NCI-H524 (cell line): ENCODE measurements at places on chromosomes 5 and 9.
A peak's percentile ranks its signal among the peaks of the same experiment; 100 is the strongest.

DNA sequence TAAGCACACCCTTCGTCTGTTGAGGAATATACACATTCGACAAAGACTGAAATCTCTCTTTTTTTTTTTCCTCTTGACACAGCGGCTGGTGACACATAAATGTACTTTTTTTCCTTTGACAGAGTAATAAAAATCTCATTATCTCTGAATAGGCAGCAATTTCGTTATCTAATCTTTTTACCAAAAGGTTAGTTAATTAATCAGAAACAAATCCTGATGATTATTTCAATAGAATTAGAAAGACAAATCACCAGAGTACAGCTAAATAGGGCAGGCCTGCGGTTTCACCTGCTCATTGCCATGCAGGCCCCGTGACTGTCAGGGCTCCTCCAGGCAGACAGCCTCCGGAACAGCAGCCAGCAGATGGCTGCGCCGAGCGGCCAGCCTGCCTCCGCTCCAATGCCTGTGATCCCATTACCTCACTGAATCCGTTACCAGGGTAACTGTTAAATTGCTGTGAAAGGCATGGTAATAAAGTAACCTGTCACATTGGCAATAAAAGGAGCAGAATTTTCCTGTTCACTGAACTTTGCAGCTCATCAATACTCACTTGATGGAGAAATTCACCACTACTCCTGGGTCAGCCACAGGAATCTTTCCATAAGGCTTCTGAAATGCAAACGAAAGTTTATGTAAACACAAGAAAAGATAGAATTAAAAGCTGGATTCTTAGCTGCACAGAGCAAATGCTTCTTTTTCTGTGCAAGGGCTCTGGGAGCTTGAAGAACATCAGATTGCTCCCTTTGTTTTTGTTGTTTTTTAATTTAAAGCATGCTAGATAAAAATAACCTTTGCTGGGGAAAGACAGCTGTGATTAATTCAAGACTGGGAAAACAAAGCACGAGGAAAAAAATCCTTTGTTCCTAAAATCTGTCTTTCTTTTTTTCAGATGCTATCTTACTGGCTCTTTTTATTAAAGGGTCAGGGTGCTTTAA lies 666.4 kb upstream of the ZNF608 start:
- peak; percentile 89 for DNase-seq

DNA sequence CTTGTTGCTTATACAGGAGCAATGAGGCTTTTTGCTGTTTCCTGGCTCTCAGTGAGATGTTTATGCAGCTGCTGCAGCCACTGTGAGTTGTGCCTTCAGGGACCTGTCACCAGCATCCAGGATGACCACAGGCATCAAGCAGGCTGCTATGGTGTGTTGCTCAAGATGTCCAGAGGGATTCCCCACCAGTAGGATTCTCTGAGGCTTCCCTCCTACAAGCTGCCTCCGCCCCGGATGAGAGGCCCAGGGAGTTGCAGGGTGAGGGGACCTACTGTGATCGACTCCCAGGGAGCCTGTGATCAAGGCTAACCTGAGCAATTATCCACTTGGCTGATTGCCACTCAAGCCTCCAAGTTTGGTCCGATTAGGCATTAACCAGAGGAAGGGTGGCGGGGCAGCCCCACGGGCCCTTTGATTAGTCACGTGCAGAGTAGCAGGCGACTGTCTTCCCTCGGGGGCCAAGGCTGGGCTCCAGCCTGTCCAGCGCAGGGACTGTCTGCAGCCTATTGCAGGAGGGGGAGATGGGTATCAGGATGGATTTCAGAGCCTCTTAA lies 1.8 kb upstream of the FAT2 start:
- no peak for DNase-seq

GRCh38 chr9:136191099-136191959 lies 13.6 kb downstream of the LHX3 start:
- no peak for DNase-seq

- DNase-seq = no peak
These were observed 13.0 kb downstream of the SNX24 start for GRCh38 chr5:122858451-122858850.

DNA sequence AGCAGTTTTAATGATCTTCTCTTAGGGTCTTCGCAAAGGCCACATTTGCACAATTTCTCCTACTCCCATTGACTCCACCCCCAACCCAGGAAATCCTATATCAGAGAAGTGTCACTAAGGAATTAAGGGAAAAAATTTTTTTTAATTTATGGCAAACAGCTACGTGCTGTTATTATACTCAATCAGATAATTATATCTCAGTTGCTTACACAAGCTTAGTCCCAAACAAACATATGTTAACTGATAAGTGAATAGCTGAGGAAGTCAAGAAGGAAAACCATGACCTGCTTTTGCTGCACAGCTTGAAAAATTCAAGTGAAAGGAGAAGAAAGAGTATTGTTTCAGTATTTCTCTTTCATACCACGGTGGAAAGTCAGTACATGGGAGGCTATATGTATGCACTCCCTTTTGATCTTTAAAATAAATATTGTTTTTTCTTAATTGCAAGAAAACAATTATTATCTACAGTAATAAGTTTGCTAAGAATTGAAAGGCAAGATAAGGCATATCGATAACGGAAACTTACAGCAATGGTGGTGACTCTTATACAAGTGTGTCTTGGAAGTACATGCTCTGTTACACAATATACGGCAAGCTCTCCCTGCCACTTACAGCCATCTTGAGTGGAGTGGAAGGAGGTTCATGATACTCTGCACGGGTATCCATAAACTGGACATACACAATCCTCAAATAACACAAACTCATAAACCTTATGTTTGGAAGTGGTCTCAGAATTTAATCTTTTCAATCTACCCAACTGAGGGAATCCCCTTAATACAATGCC lies 167.9 kb upstream of the FREM1 start:
- no peak for DNase-seq

DNA sequence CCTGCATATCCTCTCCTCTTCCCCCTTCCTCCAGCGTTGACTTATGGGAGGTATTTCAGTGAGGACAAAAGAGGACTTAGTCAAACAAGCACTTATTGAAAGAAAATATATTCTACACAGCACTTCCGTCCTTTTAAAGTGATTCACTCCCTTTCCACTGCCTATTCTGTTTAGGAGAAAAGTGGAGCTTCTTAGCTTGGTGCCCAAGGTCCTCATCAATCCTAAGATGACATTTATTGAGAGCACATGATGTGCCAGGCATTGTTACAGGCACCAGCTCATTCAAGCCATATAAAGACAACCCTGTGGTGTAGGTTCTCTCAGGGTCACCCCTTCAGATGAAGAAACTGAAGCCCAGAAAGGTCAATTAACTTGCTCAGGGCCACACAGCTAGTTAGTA lies 95.9 kb downstream of the KCNIP1 start:
- DNase-seq = no peak

DNA sequence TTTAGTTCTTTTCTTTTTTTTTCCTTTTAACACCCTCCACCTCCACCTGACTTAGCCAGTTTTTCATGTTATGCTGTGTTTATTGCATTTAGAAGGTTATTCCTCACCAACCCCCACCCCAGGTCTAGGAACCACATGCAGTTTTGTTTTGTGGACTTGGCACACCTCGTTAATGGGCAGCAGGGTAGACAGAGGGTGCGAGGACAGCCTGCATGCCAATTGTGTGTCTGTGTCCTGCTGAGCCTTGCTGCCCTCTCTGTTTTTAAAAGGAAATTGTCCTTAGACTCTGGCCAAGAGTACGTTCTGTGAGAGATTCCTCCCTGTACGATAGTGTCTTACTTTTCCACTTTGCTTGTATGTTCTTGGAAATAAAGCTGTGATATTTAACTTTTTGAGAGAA lies 13.9 kb downstream of the PIK3R1 start:
- no peak for DNase-seq

DNA sequence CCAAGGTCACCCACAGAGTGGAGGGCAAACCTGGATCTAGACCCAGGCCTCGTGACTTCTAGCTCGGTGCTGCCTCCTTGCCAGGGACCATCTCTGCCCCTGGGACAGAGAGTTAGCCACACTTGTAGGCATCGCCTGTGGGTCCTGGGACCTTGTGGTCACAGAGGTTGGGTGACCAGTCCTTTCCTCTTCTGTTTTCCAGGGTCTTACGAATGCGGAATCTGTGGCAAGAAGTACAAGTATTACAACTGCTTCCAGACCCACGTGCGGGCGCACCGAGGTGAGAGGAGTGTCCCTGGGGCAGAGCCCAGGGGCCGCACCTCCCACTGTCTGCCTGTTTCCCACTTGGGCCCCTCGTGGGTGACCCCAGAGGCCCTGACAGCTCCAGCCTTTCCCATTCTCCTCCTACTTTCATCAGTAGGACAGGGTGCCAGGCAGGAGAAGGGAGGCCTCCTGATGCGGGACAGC lies 76.3 kb downstream of the AMBP start:
- no peak for DNase-seq

GRCh38 chr5:7494481-7495130 lies 98.7 kb downstream of the ADCY2 start:
- DNase-seq = peak; percentile 97

DNA sequence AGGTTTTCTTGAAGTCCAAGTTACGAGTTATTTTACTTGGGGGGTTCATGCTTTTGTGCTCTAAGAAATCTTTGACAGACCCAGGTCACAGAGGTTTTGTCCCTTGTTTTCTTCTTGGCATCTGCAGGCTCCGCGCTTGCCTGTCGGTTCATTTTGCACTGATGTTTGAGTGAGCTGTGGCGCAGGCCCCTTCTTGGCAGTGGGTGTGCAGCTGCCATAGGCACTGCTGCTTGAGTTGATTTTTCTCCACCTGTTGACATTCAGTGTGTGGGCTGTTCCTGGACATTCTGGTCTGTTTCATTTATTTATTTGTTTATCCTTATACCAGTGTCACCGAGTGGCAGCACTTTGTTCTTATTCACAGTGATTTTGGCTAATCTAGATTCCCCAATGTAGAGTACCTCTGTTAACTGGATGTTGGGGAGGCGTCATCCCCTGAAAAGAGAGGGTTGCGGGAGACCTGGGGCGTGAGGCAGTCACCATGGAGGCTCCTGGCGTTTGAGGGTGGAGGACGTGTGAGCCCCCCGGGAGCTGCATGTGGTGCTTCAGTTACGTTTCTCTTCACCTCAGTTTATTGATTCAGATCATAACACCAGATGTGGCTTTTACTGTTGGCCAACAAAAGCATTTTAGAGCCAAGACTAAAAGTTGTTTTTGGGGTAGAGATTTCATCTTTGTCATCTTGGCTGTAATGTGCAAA lies 121.4 kb upstream of the CACNA1B start:
- DNase-seq = no peak

DNA sequence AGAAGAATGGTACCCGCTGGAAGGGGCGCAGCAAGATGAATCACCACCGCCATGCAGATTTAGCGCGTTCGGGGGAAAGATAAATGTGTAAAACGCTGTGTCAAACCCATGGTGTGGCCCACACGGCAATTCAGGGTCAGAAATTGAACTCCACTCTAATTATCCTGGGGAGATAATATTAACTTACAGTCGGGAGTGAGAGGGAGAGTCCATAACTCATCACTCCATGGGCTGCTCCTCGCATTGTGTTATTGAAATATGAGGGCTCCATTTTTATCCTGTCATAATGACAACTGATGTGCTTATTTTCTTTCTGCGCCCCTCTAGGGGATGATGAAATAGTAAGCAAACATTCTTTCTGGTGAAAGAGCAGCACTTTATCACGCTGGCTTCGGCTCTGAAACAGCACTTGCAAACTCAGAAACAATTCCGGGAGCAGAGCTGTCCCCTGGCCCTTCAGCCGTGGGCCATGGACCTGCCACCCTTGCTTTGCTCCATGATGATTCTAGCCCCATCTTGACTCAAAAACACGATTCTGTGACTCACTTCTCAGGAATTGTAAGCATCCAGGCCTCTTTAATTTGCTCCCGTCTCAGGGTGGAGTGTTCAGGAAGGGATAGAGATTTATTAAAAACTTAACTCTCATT lies 431.6 kb downstream of the IRX1 start:
- no peak for DNase-seq

DNA sequence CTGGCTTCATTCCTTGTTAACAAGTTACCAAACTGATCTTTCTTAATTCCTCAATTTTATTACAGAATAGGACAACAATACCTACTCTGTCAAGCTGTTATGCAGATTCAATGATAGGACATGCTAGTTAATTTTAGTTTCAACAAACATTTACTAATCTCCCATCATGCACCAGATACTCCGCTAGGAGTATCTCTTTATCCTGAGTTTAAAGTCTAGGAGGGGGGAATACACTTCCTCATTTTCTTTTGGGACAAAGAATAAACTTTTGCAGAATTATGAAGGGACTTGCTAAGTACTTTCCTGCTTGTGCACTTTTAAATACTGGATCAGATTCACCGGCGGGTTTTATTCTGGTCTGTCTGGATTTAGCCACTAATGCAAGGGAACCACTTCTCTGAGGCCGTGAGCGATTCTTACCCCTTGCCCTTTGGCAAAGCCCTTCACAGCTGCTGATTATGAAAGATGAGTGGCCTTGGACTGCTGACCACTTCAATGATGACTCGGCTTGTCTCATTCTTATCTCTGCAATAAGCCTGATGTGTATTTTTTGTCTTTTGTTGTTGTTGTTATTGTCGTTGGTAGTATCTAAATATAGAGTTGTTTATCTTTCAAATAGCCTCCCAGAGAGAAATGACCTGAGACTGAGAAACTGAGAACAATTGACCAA lies 73.9 kb downstream of the RMI1 start:
- no peak for DNase-seq

- peak; percentile 67 for DNase-seq
These were observed 166.7 kb downstream of the GAPVD1 start for GRCh38 chr9:125428060-125428901.

DNA sequence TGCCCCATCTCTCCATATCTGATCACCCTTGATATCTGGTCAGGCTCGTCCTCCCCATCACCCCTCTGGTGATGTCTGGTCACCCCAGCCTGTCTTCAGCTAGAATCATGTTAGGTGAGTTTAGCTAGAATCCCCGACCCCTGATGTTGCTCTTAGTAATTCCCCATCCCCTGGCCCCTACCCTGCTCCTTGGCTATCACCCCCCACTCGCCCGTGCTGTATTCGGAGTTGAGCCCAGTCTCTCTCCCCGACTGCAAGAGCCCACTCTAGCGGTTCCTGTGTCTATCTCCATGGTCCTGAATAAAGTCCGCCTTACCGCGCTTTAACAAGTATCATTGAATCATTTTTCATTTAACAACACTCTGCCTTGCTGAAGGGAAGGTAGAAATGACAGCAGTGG lies 33.7 kb downstream of the ADAMTS2 start:
- DNase-seq = no peak

- DNase-seq = no peak
These were observed 397 bp upstream of the RECK start for GRCh38 chr9:36036253-36036779.

GRCh38 chr5:149549461-149550267 lies 1.6 kb downstream of the CSNK1A1 start:
- DNase-seq = peak; percentile 42
